Activated naive CD4-positive, alpha-beta T cell (primary cell): ENCODE measurements at places on chromosomes 12 and 14.

DNA sequence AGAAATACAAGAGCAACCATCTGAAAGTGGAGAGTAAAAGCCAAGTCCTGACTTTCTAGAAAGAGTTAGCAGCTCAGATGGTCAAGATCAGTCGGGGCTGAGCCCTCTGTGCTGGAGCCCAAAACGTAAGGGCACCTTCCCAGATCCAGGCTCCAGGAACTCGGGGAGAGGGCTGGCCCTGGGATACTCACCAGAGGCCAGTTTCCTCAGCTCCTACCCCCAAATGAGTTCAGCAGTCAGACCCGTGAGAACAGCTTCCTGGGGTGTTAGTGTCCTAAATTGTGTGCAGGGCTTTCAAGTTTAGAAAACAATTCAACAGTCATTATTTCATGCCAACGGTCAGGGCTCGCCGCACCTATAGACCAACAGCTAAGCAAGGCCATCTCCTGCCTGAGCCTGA is 147.6 kb upstream of the FKBP4 start:
- no peak for DNase-seq

GRCh38 chr14:103198131-103199105 is 75.2 kb downstream of the TNFAIP2 start:
- DNase-seq, result no peak

- no peak for DNase-seq
Measured at GRCh38 chr14:103279142-103280025, 54.7 kb upstream of the EIF5 start.

DNA sequence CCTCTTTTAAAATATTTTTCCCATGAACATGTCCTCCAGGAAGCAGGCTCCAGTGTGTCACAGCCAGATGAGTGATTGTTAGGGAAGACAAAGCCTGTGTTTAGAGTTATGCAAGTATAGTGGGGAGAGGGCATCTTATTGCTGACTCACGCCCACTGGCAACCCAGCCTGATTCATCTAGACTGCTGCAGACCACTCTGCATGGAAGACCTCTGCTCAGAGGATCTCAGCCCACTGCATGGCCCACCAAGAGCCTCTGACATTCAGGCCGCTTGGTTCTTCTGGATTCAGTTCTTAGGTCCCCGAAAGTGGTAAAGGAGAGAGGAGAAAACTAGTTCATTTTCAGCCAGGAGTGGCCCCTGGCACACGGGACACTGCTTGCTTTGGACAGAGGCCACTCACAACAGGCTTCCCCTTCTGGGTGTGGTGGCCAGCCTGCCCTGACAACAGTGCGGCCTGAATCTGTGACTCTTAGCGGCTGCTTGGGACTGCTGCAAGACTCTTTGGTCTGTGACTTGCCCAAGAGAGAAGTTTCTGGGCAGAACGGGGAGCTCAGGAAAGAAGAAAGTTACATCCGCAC is 266.3 kb downstream of the ZFP36L1 start:
- no peak for DNase-seq

DNA sequence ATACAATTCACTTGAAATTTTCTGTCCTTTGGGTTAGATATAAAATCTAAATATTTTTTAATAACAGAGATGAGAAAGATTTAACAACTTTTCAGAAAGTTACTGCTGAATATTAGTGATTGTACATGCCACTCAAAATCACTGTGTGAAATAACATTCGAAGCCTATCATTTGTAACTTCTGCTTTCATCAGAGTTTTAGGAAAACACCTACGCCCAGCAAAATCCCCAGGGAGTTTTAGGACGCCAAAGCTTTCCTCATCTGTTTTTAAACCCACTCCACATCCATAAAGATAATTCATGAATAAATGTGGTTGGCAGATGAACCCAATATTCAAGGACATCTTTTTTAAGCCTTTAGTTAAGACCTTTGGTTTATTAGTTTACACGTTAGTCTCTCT is 23.9 kb downstream of the TC2N start:
- DNase-seq, result no peak

DNA sequence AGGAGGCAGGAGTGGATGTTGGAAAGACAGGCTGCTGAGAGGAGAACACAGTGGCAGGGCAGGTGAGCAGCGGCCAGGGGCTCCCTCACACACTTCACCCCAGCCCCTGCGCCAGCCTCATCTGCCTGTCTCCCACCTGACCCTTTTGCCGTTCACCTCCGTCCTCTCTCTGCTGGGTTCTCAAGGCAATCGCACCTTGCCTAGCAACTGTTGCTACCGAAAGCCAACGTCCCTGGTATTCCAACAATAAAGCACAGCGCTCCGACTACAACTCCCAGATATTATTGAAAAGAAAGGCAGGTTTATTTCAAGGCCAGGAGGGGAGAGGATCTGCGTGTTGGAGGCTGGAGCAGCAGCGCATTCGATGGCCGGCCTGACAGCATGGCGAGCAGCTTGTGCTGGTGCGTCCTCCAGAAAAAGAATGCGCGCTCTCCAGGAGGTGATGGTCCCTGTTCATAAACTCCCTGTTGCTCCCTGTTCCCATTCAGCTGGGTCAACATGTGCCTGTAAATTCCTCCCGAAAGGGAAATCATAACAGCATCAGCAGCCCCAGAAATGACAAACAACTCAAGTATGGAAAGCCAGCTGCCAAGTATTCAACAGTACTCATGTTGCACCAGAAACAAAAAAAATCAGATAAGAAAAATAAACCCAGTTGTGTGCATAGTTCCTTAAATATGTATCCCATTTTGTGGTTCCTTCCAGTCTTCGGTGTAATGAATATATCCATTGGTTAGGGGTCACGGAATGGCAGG is 153.0 kb upstream of the DIO3 start:
- DNase-seq, result no peak

DNA sequence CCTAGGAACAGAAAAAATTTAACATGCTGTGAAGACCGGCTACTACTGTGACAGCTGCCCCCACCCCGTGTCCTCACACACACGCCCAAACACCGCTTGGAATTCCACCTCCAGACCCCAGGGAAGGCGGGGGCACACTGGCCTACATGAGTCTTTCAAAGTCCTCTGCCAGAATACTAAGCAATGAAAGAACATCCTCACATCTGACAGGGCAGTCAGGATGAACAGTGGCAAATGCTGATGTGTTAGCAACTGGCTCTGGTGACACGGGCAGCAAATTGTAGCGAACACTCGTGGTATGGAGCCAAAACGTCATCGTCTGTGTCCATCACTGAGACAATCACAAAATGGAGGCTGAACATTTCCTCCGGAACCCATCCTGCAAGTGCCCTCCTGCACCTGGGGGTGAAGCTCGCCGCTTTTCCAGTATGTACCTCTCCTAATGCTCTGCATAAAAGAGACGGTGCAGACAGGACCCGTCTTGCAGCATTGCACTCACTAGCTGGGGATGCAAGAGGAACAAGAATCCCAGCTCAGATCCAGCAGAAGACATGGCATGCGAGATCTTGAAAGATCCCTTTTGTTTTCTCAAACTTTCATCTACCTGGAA is 94.8 kb downstream of the BCL11B start:
- no peak for DNase-seq

DNA sequence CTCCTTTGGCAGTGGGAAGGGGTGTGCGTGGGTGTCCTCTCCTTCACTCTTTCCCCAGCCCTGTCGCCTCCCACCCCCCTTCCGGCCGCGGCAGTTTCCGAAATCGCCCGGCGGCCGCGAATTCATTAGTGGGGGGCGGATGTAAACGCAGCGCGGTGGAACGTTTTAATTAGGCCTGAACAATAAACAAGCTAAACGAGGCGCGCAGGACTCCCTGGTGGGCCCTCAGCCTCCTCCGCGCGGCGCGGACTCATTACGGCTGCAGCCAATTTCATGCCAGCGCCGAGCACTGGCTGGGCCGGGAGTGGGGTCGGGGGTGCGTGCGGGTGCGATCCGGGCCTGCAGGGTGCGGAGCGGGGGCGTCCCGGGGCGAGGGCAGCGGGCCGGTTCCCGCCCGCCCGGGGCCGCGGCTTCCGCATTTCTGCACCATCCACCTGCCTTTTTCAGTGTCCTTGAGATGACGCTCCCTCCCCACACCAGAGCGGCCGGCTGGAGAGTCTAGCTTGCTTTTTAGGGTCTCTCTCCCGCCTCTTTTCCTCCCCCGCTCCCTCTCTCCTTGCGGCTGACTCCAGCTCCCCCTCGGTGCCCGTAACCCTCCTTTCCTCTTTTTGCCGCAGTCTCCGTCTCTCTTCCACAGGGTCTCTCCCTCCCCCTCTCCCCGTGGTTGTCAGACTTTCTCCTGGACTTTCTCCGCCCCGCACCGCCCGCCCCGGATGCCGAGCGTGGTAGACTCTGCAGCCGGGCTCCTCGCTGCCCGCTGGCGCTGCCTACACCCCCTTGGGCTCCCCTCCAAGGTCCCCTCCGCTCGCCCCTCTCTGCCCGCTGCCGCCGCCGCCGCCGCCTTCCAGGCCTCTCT is at the start of gene CISTR:
Gene CISTR (minus strand): TSS at position 644 of the 856 bp plus-strand sequence.
- DNase-seq, result no peak

DNA sequence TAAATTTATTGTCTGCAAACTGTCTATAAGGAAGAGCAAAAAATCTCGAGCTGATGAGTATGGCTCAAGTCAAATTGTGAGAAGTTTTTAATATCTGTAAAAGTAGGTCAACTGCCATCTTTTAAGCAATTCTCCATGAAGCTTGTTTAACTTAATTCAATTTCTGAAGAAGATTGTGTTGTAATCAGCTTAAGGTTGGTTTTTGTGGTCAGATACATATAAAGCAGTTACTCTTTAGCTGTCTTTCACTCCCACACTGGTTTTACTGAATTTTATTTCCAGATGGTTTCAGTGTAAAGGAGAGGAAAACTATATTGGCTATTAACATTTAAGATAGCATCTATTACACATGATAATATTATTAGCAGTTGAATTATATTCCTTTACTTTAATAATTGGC is 1165.1 kb downstream of the SLC16A7 start:
- DNase-seq, result no peak

- DNase-seq, result no peak
Measured at GRCh38 chr12:21940549-21941505, at the start of gene ABCC9. Gene ABCC9, minus strand, starts transcription at chr12:21941426. Its CDS starts 4,752 bp downstream, at chr12:21936674.

DNA sequence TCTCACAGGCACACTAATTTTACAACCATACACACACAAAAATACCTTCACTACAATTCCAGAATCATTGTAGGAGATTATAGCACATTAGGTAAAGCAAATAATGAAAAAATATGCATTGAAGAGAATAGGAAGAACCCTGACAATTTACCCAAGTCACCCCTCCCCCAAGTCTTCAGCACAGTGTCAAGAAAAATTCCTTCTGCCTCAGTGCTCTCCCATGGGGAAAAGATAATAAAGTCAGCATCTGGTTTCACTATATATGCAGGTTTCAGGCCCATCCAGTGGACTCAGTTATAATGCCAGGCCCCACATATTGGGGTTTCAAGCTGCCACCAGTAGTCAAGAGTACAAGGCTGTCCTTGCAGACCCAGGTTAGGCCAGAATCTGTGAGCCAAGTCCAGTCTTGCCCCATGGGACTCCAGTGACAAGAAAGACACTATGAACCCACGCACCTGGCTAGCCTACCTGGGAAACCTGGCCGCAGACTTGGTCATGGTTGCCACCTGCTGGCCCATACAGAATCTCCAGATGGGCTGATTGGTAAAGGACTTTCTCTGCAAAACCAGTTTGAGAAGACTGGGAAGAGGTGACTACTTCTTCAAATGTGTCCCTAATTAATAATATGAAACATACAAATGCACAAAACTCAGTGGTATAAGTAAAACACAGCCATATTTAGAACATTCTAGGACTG is 398.6 kb upstream of the FLRT2 start:
- DNase-seq, result no peak

DNA sequence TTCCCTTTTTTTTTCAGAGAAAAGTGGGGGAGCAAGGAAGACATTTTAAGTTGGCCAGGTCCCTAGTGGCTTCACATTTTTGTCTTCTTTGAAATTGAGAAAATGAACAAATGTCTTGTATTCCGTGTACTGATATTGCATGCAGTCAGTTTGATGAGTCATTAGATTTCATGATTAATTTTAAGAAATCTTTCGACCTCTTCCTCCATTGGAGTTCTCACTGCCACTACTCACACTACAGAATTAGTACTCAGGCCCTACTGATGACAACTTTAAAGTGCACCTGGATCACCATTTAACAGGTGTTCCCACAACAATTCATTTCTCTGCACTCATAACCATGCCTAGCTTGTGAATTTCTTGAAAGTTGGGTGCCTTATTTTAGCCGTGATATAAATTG is 50.5 kb downstream of the SAMD4A start:
- DNase-seq, result no peak

GRCh38 chr14:65658202-65658601 is 245.7 kb downstream of the FUT8 start:
- DNase-seq, result no peak

DNA sequence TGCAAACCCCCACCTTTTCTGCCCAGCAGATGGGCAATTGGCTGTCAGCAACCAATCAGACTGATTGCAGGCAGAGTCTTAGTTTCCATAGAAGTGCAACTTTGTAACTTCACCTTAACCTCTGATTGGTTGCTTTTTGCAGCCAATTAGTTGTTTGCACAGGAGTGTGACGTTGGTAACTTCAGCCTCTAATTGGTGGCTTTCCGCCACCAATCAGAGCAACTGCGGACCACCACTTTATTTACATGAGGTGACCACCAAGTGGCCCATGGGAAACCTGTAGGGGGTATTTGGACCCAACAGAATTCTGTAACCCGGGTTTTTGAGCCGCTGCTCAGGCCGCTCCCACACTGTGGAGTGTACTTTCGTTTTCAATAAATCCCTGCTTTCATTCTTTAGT is 32.3 kb downstream of the CDKN1B start:
- no peak for DNase-seq

DNA sequence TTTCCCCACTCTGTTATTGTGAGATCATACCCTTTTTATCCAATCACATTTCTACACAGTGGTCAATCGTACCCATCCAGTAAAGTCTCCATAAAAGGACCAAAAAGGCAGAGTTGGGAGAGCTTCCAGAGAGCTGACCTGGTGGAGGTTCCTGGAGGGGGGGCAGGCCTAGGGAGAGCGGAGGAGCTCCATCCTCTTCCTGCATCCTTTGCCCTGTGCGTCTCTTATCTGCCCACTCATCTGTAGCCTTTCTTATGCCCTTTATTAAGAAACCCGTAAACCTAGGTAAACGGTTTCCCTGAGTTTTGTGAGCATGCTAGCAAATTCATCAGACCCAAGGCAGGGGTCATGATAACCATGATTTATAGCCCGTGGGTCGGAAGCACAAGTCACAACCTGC is 26.2 kb downstream of the EVL start:
- DNase-seq, result no peak

DNA sequence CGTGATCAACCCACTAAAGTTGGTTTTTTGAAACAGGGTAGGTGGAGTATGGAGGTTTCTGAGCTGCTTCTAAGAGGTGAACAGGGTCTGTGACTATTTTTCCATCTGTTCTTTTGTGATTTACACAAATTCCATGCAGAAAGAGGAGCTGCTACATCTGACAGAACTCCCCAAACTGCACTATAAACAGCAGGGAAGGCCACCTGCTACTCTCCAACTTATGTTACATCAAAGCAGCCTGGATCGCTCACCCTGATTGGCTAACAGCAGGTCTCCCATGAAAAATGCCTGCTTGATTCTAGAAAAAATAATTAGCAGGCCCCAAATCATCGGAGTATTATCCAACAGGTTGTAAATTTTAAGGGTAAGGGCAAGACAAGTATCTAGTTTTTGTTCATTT is 282.9 kb upstream of the FLRT2 start:
- no peak for DNase-seq
